KG1 (cell line): ENCODE measurements at places on chromosomes 5 and 9.

DNA sequence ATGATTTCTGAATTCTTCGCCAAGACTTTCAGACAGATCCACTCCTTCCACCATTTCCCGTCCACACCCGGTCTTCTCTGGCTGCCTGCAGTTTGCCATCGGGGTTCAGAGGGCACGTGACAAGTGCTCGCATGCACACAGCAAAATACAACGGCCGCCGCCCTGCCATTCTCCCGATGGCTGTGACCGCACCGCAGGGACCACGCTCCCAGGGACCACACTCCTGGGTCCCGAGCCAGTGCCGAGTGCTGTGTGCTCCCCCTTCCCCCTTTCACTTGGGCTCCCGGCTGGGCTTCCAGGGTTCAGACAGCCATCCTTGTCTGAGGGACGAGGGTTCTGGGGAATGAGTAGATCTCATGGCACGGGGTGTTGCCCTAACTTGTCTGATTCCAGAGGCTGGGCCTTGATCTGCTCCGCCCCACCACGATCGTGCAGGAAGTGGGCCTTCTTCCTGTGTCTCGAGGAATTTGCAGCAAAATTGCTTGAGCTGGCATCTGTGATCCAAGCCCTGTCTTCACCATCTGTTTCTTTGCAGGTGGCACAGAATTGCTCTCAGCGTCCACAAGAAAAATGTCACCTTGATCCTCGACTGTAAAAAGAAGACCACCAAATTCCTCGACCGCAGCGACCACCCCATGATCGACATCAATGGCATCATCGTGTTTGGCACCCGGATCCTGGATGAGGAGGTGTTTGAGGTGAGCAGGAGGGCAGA lies 59.2 kb downstream of the COL5A1 start:
- no peak for DNase-seq

GRCh38 chr9:78828521-78828920 lies 531.6 kb downstream of the PSAT1 start:
- DNase-seq: no peak

DNA sequence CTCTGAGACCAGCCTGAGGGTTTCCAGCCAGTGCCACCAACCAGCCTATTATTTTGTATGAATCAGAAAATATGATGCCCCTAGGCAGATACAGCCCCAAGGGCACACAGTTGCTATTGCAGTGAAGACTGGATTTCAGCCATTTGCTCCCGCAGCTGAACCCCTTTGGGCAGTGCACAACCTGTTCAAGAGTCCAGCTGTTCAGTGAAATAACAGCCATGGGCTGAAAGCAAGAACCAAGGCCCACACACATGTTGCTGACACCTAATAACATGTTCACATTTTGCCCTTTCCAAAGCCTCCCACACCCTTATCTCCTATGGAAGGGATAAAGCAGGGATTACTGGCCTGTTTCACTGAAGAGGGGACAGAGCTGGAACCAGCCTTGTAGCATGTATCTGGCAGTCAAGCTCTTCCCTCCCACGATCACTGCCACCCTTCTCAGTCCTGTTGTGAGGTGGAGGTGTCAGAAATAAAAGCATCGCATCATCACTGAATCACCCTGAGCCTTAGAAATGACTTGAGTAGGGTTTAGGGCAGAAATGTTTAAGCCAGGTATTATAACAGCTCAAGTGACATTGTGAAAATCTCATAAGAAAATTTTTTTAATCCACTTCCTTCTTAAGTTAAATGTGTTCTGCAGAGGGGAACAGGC lies 137.1 kb upstream of the FSTL4 start:
- no peak for DNase-seq

GRCh38 chr9:32264170-32264864 lies 120.1 kb upstream of the ACO1 start:
- DNase-seq: no peak

- no peak for DNase-seq
Measured at GRCh38 chr9:34995670-34996060, 6.1 kb downstream of the DNAJB5 start.

DNA sequence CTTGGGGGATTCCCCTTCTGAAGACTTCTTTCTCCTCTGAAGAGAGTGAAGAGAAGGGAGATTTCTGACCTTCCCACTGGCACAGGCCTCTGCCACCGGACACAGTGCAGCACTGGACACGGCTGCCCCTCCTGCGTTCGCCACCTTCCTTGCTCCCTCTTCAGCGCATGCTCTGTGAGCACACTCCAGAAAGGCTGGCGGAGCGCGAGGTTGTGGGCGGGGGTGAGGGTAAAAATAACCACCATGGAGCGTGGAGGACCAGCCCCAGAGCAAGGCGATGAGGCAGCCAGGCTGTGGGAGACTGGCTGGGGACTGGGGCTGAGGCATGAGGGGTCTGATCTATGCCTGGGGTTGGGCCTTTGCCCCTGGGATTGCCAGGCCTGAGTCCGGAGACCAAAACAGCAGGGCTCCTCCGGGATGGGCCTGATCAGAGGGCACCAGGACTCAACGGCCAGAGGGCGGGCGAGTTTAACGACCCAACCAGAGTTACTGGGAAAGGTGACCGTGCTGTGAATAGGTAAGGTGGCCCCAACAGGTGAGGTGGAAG lies 97.2 kb downstream of the ROR2 start:
- DNase-seq: no peak

DNA sequence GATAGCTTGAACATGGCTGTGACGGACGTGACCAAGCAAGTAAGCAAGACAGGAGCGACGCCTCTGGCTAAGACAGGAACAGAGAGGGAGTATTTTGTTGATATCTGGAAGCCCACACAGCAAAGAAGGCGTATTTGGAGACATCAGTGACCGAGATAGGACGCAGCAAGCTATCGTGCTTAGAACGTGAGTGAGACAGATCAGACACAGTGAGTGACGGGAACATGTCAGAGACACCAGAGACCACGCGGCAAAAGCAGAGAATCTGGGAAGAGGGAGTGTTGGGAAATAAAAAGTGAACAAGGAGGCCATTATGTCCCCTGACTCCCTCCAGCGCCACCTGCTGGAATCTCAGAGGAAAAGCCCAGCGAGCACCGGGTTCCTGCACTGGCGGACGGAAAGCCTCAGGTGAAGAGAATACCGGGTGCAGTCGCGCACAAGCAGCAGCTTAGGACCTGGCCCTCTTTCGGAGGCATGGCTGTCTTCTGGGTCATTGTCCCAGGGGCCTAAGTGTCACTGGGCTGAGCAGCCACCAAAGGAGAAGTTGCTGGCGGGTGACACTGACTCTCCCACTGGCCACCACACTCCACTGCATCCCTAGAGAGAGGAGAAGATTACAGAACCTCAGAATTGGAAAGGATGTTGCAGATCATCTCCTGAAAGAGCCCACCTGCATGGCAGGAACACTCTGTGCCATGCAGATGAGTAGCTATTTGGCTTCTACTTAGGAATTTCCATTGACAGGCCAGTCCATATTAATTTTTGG lies 99.1 kb downstream of the FBXO38 start:
- DNase-seq: no peak

DNA sequence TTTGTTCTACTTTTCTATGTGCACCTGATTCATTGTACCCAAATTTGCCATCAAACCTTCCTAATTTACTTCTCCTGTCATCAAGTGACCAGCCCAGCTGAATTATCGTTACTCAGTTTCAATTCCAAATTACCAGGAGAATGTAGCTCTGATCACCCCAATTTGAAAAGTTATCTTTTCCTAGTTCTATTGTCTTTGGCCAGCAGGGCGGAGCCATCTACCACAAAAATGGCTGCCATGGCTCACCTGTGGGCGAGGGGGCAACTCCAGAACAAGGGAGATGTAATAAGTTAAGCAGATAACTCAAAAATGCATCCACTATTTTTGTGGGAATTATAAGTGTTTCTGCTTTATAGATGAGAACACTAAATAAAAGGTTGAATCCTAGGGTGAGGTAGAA lies 133.8 kb upstream of the MOCS2 start:
- DNase-seq: no peak

DNA sequence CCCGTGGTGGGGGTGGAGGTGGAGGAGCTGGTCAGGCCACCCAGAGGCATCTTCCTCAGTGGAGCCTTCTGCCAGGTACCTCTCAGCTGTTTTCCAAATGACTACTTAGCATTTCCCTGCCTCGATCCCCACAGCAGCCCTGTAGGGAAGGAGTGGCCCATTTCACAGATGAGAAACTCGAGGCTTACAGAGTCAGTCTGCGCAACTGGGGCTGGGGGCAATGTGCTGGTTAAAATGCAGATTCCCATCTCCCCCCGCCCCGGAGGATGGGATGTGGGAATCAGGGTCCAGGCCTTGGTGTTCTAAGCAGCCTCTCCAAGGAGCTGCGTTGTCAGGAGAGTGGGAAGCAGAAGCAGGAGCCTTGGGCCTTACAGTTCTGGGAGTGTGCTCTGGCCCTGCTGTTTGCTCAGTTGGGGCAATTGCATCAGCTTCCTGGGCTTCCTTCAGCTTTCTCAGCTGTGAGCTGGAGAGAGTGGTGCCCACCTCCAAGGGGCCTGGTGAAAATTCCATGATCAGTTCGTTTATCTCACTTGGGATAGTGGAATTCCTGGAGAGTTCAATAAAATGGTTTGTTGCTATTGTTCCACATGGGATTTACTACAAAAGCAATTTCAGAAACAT lies 19.4 kb downstream of the ERGIC1 start:
- DNase-seq: no peak

DNA sequence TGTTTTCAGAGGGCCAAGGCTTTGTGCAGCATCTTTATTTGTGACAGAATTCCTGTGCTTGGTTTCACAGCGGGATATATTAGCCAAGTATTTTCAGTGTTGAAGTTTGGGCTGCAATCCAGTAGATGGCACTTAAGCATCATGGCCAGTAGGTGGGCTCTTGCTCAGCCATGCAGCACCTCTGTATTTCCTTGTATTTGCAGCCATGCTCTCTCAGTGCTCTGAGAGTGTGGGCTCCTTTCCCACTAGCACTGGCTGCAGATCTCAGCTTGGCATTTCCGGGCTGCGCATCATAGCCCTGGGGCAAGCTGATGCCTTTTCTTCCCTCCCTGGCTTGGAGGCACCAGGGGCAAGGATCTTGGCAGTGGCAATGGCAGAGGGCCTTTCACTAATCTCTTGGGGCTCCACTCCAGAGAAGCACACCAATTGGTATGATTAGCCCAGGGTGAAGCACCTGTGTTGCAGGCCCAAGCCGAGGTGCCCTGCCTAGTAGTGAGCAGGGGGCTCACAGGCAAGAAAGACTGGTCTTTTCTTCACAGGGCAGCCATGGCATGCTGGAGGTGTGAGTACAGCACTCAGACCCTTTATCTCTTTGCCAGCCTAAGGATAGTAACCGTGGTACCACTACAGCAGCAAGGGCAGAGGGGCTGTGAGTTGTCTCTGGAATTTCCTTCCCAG lies 48.3 kb downstream of the SLCO6A1 start:
- DNase-seq: no peak

GRCh38 chr9:5764130-5764868 lies 68.6 kb downstream of the ERMP1 start:
- DNase-seq: no peak

GRCh38 chr5:135456238-135457099 lies 4.3 kb upstream of the TIFAB start:
- DNase-seq: no peak

DNA sequence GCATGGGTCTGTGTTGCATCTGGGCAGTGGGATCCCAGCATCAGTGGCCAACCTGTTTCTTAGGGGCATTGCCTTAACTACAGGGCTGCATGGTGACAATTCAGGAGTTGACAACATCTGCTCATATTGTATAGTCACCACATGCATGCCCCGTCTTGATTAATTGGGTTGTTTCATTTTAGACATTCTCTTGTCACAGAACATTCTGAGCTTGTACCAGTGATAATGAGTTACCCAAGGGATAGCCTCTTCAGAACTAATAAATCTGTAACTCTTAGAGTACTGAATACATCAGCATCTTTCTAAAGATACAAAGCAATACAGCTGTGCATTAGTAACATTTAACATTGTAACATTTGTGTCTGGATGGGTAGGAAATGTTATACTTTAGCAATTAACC lies 426.5 kb upstream of the CD180 start:
- DNase-seq: no peak

- no peak for DNase-seq
Measured at GRCh38 chr5:65913519-65913918, 12.9 kb upstream of the ERBIN start.

DNA sequence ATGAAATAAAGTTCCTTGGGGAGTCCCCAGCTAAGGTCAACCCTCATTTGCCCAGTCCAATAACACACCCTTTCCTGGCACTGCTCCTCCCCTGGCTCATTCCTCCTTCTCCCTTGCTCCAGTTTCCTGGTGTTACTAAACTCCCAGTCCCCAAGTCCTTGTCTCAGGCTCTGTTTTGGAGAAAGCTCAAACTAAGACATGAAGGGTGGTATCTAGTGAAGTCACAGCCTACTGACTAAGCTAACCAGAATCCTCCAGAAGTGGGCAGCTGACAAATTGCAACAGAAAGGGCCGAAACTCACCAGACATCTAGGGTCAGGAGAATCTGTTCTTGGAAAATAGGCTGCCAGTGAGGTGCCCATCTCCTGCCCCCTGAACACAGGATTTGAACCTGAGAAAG lies 118.7 kb upstream of the NEK6 start:
- no peak for DNase-seq

GRCh38 chr9:114931407-114931806 lies 1.0 kb upstream of the TNFSF8 start:
- no peak for DNase-seq

DNA sequence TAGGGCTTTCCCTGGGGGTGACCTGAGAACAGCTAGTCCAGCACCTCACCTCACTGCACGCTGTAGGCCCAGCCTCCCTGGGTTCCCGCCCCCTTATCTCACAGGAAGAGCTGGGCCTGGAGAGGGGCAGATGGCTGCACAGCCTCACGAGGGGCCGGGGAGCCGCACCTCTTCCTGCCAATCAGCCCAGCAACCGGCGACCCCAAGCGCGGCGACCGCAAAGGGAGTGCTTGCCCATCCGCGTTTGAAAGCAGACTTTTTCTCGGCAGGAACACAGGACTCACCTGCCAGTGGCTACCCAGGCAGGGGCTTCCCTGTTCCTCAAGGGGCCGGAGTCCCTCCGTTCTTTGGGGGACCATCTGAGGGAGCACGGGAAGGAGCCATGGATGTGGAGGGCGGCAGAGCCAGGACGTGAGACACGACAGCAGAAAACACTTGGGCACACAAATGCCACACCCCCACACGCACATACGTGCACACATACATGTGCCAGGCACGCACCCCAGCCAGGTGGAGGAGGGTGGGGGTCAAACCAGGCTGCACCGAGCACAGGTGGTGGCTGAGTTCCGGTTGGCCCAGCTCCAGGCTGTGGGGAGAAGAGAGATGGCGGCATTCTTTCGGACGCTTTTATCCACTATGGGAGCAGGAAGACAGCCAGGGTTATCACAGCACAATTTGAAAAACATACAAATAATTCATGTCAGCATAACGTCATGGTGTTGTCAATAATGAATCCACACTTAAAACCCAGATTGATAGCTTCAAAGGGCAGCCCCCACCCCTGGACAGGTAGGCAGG lies 11.3 kb downstream of the TMEM250 start:
- DNase-seq: peak; percentile 45
